Upper lobe of left lung (tissue), 6 donors: ENCODE measurements at places on chromosomes 11 and 22.

GRCh38 chr22:42353883-42354727 lies 78.1 kb downstream of the NFAM1 start:
- DNase-seq = no peak

DNA sequence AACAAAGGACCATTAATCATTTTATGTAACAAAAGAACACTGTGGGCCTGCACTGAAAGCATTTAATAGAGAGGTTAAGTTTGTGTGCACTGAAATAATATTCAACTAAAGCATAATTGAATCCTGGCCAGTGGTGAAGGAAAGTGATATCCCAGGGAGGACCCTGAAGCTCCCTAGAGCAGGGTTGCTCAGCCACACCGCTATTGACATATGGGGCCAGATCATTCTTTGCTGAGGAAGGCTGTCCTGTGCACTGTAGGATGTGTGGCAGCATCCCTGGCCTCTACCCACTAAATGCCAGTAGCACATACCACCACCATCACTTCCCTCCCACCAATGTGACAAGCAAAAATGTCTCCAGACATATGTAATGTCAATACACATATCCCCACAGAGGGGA lies 166.1 kb upstream of the MTNR1B start:
- DNase-seq = no peak

- no peak for DNase-seq
Observed at GRCh38 chr22:49694462-49695260, 133.0 kb downstream of the BRD1 start.

DNA sequence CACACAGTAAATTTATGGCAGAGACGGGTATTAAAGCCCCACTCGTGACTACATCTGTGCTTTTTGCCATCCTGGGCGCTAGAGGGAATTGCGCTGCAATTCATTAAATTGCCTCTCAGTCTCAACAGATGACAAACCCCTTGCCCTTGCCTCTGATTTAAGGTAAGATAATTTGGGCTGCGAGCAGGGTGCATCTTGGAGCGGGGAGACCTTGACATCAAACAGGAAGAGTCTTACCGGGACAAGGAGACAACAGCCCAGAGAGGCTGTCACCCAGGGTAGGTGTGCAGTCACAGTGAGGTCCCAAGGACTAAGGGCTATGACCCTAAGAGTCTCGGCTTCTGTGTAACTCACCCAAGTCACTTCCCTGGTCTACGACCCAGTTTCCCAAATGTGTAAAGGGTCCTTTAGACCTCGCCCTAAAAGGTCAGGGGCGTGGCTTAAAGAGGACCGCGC lies 449 bp upstream of the TOM1 start:
- DNase-seq = no peak

- DNase-seq = no peak
Observed at GRCh38 chr11:21148376-21148775, 479.0 kb downstream of the NELL1 start.

- DNase-seq = peak; percentile 64
Observed at GRCh38 chr11:123235117-123235655, 40.1 kb upstream of the CLMP start.

DNA sequence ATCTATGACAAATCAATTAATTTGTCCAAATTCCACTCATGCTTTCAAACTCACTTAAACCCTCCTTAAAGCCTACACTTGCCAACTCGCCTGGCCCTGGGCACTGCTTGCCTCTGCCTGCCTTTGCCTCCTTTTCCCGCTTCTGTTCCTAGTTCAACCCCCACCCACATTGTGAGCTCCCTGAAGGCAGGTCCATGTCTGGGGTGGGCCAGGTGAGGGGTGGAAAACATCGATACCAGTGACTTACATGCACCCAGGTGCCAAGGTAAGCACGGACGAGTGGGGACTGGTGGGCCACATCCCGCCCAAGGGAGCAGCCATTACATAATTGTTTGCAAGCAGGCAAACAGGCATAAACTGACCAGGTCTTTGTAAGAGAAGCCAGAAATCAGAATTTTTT lies 146.2 kb downstream of the ST3GAL4 start:
- no peak for DNase-seq

GRCh38 chr11:27188696-27189095 lies 148.1 kb downstream of the BBOX1 start:
- DNase-seq = no peak

DNA sequence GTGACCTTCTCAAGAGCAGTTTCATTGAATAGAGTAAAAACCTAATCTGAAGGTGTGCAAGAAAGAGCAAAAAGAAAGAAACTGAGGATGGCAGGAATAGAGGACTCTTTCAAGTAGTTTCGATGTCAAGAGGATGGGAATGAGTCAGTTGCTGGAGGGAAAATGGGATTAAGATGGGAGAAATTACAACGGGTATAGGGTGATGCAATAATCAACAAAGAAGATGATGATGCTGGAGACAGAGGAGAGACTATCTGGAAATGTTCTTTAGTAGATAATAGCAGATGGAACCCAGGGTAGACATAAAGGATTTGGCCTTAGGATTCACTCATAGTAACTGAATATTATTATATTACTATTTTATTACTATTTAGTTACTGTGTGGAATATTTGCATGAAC lies 189.4 kb downstream of the GRIA4 start:
- DNase-seq = no peak

DNA sequence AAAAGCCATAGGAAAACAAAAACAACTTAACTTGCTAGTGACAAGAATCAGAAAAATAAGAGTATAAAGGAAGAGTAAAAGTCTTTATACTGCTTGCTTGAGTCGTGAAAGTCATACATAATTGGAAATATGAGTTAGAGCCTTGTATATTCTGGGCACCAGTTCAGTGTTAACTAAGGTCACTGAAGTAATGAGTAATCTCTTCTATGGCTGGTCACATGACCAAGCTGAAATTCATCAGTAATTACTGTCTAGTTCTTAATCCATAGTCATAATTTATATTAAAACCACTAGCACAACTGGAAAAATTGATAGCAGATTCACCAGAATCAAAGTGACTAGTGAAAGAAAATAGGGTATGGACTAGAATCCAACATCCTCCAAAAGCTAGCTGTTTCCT lies 84.4 kb upstream of the SLC5A12 start:
- DNase-seq = no peak

GRCh38 chr11:59918987-59919589 lies 19.1 kb upstream of the OOSP1 start:
- DNase-seq = no peak

DNA sequence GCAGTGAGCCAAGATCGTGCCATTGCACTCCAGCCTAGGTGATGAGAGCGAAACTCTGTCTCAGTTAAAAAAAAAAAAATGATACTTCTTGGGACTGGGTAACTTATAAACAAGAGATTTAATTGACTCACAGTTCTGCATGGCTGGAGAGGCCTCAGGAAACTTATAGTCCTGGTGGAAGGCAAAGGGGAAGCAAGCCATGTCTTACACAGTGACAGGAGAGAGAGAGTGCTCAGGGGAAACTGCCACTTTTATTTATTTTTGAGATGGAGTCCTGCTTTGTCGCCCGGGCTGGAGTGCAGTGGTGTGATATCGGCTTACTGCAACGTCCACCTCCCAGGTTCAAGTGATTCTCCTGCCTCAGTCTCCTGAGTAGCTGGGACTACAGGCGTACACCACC lies 8.2 kb downstream of the SDF2L1 start:
- DNase-seq = no peak

DNA sequence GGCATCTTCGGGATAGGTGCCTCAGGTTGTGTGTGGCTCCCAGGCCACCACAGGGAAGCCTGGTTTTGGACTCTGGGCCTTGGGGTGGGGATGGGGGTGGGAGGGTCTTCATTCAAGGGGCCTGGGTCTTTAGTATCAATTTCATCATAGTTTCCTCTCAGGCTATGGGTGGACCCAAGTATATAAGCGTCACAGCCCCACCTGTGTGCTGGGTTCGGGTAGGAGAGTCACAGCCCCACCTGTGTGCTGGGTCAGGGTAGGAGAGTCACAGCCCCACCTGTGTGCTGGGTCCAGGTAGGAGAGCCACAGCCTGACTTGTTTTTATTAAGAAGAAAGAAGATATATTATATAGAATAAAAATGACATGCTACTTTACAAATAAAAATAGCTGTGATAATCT lies 422.1 kb downstream of the BRD1 start:
- no peak for DNase-seq

DNA sequence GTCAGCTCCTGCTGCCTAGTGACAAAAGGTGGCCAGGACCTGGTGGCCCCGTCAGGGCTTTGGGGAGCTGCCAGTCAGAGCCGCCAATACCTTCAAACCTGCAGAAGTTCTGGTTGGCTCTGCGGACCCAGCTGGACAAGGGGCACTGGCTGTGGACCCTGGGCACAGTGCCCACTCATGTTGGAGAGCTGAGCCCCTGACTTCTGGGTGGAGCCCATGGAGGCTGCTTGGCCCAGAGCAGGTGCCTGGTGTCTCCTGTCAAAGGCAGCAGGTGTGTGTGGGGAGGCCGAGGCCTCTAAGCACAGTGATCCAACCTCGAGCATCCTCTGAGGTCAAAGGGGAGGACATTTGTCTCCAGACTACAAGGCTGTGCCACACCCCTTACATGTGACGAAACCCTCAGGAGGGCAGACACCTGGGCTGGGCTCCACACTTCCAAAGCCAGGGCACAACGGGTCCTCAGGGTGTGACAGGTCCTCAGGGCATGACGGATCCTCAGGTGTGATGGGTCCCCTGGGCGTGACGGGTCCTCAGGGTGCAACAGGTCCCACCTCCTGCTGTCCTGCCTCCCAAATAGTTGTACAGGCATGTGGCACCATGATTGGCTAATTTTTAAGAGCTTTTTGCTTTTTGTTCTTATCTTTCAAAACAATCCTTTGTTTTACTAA lies 37.0 kb downstream of the MUC2 start:
- DNase-seq = no peak

DNA sequence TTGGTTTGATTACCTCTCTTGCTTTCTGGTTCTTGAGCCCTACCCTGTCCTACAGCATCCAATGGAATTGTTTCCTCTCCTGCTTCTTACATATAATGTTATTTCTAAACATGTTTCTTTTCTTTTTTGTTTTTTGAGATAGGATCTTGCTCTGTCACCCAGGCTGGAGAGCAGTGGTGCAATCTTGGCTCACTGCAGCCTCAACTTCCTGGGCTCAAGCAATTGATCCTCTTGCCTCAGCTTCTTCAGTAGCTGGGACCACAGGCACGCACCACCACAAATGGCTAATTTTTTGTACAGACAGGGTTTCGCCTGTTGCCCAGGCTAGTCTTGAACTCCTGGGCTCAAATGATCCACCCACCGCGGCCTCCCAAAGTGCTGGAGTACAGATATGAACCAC lies 105.9 kb downstream of the SGSM3 start:
- no peak for DNase-seq

GRCh38 chr11:11036848-11037732 lies 179.2 kb upstream of the ZBED5 start:
- peak; percentile 26 for DNase-seq

GRCh38 chr11:17513853-17514252 lies 30.4 kb downstream of the USH1C start:
- no peak for DNase-seq

- no peak for DNase-seq
Observed at GRCh38 chr22:41912338-41913039, 2.4 kb downstream of the SHISA8 start.

GRCh38 chr22:19529811-19530210 lies 5.6 kb upstream of the CLDN5 start:
- DNase-seq = no peak

- no peak for DNase-seq
Observed at GRCh38 chr22:35379146-35379993, 1.5 kb upstream of the HMOX1 start.

GRCh38 chr11:134409552-134410429 lies 2.3 kb downstream of the B3GAT1 start:
- DNase-seq = no peak

DNA sequence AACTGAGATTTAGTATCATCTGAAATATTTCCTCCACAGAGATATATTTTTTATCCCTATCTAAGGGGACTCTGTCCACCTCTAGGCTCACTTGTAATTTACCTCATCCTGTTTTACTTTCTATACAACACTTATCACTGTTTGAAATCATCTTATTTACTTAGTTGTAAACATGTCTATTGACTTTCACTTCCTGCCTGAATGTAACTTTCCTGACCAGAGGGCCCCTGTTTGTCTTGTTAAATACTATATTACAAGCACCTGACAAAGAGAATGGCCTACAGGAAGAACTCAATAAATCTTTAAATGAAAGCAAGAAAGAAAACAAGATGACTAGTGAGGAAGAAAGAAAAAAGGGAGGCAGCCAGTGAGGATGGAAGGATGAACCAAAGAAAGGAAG lies 1727.5 kb downstream of the LRRC4C start:
- DNase-seq = no peak

DNA sequence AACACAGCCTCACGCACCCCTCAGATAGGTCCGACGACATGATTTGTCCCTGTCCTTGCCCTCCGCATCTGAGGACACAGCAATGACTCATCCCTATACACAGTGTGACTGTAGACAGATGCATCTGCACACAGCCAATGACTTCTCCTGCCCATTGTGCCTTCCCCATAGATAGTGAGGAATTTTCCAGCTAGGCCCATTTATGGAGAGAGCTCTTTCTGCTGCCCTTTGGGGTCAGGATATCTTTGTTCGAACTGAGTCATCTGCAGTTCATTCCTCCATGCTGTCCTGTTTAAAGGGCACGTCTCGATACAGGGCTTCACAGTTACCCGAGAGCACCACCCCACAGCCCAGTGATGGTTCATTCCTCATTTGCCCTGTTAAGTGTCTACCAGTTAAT lies 96.7 kb downstream of the LARGE1 start:
- no peak for DNase-seq

- peak; percentile 91 for DNase-seq
Observed at GRCh38 chr11:554428-555226, 5.9 kb downstream of the LMNTD2 start.

- DNase-seq = no peak
Observed at GRCh38 chr11:17383461-17383860, 5.0 kb downstream of the KCNJ11 start.

DNA sequence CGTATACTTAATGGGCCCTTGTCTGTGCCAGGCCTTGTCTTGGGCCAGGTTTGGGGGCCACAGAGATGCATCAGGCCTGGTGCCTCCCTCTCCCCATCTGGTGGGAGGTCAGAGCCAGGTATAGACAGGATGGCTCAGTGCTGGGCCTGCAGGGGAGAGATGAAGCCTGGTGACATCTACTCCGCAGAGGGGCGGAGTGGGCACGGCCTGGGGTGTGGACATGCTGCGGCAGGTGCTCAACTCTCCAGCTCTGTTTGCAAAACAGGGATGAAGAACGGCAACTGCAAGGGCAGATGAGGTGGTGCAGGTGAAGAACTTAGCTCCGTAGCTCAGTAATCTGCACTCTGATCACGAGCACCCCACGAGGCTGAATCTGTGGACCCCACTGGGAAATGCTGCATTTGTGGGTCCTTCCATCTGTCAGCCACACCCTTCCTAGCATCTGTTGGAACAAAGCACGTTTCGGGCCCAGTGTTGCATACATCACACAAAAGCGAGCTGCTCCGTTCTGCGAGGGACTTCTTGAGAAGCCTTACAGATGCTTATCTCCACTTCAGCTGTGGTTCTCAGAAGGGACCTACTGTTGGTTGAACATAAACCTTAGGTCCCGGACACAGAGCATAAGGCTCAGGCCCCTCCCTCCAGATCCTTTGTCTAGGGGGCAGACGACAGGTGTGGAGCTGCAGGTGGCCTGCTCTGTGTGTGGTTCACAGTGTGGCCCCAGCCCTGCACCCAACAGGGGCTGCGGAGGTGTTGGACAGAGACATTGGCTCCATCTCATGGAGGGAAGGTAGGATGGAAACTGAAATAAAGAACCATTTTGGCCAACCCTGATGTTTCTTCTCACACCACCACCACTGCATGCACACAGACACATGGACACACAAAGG lies 78.3 kb downstream of the LRRC32 start:
- DNase-seq = no peak
